Heart right ventricle (tissue), 16 donors: ENCODE measurements at places on chromosomes 5 and 9. TPM values are rescaled to one million over a fixed set of nuclear protein-coding genes. Genes with fewer than 3 reads are reported as not detected.
A peak's percentile ranks its signal among the peaks of the same experiment; 100 is the strongest.

Gene COL15A1
- total RNA-seq: 64.8 TPM

Gene FEM1C
- total RNA-seq: 61.3 TPM

- no peak for DNase-seq
Observed at GRCh38 chr5:124231230-124231629, 515.2 kb downstream of the ZNF608 start.

Gene AQP7
- total RNA-seq: 163 TPM

Gene SH3TC2
- total RNA-seq: 13.1 TPM

DNA sequence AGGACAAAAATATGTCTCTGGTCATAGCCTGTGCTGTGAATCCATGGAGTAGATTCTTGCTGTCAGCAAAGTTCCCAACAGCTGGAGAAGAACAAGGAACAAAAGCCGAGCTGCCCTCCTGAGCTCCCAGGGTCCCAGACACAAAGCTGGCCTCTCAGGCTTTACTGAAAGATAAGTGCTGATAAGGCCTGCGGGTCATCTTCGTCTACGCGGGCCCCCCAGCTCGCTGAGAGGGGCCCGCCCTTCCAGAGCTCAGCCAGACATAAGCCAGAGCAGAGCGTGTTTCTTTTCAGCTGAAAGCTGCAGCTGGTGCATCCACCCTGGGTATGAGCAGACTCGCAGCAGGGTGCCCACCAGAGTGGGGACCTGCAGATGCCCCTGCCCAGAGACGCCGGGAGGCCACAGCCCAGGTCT is 84.7 kb downstream of the HSD17B3 start:
- peak; percentile 32 for DNase-seq

- no peak for DNase-seq
Observed at GRCh38 chr5:84215521-84215920, 169.2 kb downstream of the EDIL3 start.
